NK-92 treated with Interleukin-12 subunit alpha and Interleukin-12 subunit beta, amount 100 ng/mL, for 24 hours (cell line): ENCODE measurements at places on chromosomes 5 and 9.

DNA sequence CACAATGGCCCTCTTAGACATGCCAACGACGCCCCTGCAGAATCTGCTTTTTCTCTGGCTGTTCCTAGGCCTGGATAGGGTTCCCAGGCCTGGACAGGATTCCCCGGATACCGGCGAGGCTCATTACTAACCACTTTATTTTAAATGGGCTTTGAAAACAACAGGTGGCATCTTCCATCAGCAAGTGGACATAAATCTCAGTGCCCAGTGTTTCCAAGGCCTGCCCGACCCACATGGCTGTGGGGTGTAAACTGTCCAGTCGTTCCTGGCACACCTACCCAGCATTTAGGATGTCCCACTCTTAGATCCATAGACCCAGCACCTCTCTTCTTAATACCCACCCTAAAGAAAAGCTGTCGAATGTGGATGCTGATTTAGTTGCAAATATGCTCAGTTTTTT lies 896 bp downstream of the CMBL start:
- no peak for DNase-seq

DNA sequence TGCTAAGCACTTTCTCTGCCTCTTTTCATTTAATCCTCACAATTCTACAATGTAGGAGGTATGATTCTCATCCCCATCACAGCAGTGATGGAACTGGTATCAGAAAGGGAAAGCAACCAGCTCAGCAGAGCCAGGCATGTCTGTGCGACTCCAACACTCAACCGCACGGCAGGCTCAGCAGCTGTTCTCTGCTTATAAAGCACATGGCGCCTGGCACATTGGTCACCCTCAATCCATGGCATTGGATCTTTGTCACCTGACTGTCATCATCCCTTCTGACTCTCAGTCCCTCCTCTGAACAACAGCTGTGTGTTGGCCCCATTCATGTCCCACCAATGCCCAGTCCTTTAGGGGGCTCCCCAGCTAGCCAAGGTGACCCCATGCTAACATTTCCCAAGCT lies 45.1 kb upstream of the HAND1 start:
- no peak for DNase-seq

- DNase-seq, result no peak
These were observed 55.9 kb upstream of the ORM1 start for GRCh38 chr9:114266969-114267368.

- DNase-seq, result no peak
These were observed 303.1 kb upstream of the PANK3 start for GRCh38 chr5:168882283-168882682.

- no peak for DNase-seq
These were observed 1.7 kb downstream of the DNAJC25 start for GRCh38 chr9:111632695-111633388.

DNA sequence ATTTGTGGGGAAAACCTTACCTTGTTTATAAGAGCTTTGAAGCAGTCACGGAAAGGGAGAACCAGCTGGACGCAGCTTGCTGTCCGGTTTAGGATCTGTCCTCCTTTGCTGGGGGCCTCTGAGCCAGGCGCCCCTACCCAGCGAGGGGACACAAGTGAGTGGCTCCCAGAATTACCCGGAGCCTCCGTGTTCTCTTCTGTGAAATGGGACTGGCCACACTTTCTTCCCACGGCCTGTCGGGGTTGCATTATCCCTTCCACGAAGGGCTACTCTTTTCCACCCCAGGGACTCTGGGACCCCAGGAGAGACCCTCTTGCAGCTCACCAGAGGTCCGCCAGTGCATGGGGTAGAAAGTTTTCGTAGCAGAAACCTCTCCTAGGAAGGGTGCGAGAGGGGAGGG lies 477 bp upstream of the GBGT1 start:
- no peak for DNase-seq

- no peak for DNase-seq
These were observed 48.0 kb upstream of the POU5F2 start for GRCh38 chr5:93789173-93790067.
